Femur (tissue), 1 donor: ENCODE measurements at places on chromosomes 12 and 14.

DNA sequence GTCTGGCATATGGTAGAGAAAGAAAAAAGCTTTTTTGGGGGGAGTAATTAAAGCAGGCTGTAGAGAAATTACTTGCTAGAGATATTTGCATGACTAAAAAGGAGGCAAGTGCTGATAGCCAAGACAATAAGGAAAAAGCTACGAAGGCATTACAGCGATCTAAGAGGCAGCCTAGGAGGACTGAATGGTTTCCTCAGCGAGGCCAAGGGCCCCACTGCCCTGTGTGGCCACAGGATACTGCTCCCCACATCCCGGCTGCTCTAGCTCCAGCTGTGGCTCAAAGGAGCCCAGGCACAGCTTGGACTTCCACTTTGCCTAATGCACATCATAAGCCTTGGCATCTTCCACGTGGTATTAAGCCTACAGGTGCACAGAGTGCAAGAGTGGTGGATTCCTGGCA lies 53.6 kb downstream of the LRRIQ1 start:
- no peak for DNase-seq

GRCh38 chr14:54188064-54188666 lies 208.6 kb upstream of the CDKN3 start:
- no peak for DNase-seq

- DNase-seq: peak; percentile 52
Observed at GRCh38 chr14:65222440-65222858, 120.1 kb upstream of the MAX start.

DNA sequence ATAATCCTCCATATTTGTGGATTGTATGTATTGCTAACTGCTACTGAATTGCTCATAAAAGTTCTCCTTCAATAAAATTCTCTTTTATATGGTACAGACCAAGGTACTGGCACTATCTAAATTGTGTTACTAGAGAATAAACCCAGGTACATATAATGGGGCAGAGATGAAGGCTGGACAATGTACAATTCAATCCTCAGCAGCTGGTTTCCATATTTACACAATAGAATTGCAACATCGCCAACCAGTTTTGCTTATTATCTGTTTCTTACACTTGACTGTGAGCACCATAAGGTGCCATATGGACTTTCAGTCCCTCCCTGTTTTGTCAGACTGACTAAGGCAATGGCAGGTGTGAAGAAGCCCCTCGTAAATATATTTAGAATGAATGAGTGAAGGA lies 18.1 kb downstream of the KITLG start:
- DNase-seq: no peak

- DNase-seq: peak; percentile 28
Observed at GRCh38 chr12:45852508-45852907, 123.0 kb downstream of the ARID2 start.

DNA sequence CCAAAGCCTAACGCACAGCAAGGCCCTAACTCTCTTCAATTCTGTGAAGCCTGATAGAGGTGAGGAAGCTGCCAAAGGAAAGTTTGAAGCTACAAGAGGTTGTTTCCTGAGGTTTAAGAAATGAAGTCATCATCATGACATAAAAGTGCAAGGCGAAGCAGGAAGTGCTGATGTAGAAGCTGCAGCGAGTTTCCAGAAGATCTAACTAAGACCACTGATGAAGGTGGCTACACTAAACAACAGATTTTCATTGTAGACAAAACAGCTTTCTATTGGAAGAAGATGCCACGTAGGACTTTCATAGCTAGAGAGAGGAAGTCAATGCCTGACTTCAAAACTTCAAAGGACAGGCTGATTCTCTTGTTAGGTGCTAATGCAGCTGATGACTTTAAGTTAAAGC lies 385.6 kb upstream of the OR4E1 start:
- no peak for DNase-seq

- no peak for DNase-seq
Observed at GRCh38 chr12:100044266-100044665, 59.5 kb upstream of the ANKS1B start.

DNA sequence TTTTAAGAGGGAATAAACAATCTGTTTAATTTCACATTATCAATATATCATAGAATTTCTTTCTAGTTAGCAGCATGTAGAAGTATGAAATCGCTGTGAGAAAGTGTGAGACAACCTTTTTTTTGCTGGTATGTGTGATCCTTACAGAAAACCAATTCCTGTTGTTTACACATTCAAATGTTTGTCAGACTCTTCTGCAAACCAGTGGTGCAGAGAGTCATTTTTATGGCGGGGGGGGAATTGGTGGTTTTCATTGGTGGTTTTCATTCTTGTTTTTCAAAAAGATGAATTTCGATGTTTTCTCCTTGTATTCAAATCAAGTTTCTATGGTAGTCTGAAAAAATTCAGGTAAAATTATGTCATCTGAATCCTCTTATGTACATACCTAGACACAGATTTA lies 57.8 kb downstream of the SLC25A21 start:
- DNase-seq: no peak

GRCh38 chr12:92464911-92465310 lies 237.9 kb upstream of the PLEKHG7 start:
- DNase-seq: no peak

- peak; percentile 68 for DNase-seq
Observed at GRCh38 chr12:48979602-48980388, 1.7 kb downstream of the WNT1 start.

- no peak for DNase-seq
Observed at GRCh38 chr12:80763874-80764273, 47.2 kb downstream of the MYF5 start.

DNA sequence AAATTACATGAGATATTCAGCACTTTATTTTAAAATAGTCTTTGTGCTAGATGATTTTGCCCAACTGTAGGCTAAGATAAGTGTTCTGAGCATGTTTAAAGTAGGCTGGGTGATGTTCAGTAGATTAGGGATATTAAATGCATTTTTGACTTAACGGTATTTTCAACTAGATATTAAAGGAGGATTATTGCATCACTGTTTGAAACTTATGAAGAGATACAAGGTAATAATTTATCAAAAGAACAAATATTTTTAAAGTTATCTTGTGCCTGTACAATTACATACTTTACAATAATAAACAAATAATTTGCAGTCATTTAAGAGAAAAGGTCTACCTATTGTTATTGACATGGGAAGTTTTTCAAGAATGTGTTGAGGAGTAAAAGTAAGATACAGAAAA lies 368.6 kb upstream of the DCN start:
- DNase-seq: no peak

GRCh38 chr12:124715121-124715990 lies 147.9 kb upstream of the NCOR2 start:
- DNase-seq: no peak

GRCh38 chr14:73225496-73225895 lies 11.8 kb upstream of the PAPLN start:
- DNase-seq: no peak

DNA sequence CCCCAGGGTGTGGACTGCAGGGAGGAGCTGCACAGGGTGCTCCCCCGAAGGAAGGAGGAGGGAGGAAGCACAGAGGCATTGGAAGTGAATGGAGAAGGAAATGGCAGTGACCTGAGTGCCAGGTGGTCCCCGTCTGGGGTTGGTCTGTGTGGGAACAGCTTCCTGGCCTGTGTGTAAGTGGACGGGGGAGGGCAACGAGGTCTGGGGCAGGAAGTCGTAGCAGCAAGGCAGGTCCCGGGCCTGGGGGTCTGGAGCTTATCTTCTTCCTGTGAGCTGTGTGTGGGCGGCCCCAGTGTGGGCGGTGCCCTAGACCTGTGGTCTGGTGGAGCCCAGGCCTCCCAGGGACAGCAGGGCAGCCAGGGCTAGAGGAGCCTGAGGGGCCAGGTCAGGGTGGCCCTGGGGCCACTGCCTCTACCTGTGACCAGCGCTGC lies 382.1 kb downstream of the TMEM121 start:
- no peak for DNase-seq

GRCh38 chr14:75294649-75295033 lies 16.0 kb downstream of the FOS start:
- DNase-seq: no peak
